ENCODE measurements at places on chromosomes 7 and 10.

DNA sequence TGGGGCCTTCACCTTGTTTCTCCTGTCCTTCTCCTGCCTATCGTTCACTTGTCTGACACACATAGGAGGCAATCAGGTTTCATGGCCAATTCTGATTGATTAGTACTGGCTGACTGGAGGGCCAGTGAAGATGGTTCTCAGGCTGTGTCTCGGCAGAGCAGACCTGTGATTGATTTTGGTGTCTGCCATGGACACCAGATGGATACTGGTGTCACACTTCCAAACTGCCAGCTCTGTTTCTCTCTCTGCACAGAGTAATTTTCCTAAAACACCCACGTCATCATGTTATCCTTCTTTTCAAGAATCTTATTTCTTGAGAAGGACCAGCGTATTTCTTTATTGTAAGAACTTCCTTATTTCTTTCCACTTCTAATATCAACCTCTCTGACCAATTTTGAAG lies 117.1 kb downstream of the ICA1 start:
- no peak overlapping the region for H3K27ac ChIP-seq
- H3K4me1 ChIP-seq: peaks cover 28% of the 10 kb centered on the region
- H3K4me3 ChIP-seq: no peak overlapping the region
- H3K27me3 ChIP-seq: no peaks in the 10 kb centered on the region
- no peaks in the 10 kb centered on the region for H3K36me3 ChIP-seq
- DNase-seq: no peak

DNA sequence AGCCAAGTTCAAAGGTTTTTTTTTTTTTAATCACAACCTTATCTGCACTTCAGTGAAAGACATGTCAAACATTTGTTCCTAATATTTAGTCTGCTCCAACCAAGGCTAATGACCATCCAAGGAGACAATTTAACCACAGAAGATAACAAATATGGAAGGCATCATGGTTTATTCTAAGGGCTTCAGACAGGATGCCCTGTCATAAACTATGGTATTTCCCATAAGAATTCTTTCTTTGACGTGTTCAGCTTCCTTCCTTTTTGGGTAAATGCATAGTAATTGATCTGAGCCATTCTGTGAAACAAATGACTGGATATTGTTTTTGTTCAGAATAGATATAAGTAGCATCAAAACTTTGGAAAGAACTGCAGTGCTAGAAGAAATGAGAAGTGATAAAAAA lies 326.5 kb upstream of the AOAH start:
- H3K4me1 ChIP-seq: peaks cover 11% of the 10 kb centered on the region
- no peaks in the 10 kb centered on the region for H3K27me3 ChIP-seq

GRCh38 chr10:29057822-29058331 lies 231.0 kb upstream of the LYZL1 start:
- H3K27me3 ChIP-seq: peaks cover 5% of the 10 kb centered on the region
- DNase-seq: no peak
- no peaks in the 10 kb centered on the region for H3K4me1 ChIP-seq

DNA sequence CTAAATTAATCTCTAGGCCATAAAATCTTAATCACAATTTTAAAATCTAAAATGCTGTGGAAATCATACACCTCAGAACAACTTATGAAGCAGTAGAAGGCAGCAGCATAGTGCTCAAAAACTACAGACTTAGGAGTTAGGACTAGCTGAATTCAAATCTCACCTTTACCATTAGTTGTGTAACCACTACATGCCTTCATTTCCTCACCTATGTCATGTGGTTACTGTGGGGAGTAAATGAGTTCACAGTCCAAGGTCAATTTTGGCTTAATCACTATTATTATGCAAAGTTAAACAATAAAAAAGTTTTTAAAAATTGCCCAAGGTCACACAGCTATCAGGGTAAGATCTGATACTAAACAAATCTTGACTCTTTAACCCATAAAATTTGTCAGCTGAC lies 37.0 kb downstream of the SNX13 start:
- H3K4me1 ChIP-seq: peaks cover 25% of the 10 kb centered on the region
- H3K27me3 ChIP-seq: no peaks in the 10 kb centered on the region
- H3K4me3 ChIP-seq: no peak overlapping the region
- H3K27ac ChIP-seq: no peak overlapping the region
- peaks cover 4% of the 10 kb centered on the region for H3K36me3 ChIP-seq
- no peak for DNase-seq

DNA sequence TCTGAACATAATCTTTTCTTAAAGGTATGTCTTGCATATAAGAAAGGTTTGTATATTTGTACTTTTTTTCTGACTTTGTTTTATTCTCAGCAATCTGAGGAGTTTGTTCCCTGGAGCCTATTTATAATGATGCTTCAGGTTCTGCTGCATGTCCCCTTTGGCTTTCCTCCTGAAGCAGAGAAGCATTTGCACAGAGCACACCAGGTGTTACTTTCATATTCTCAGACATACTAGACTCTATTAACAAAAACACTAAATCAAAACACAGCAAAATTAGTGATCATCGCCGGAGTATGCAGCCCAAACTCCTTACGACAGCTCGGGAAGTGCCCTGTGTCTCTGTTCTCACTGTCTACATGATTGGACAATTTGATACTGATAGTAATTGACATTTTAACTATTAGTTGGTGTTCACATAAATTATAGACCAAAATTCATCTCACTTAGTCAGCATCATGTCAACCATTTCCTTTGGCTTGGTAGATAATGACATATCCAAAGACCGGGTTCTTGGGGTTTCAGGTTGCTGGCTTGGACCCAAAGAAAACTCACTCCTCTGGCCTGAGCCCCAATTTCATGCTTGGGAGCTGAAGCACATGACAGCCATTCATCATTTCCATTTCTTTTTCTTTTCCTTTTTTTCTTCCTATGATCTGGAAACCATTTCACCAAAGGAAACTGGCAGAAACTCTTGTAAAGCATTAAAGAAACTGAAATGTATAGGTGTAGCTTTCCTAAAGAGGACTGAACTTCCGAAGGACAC lies 400.1 kb upstream of the NRP1 start:
- H3K27ac ChIP-seq: no peak overlapping the region
- H3K36me3 ChIP-seq: no peaks in the 10 kb centered on the region
- no peaks in the 10 kb centered on the region for H3K4me1 ChIP-seq
- peaks cover 7% of the 10 kb centered on the region for H3K27me3 ChIP-seq
- DNase-seq: no peak
- H3K4me3 ChIP-seq: no peak overlapping the region

All from activated naive CD8-positive, alpha-beta T cell treated with anti-CD3 and anti-CD28 coated beads, Interleukin-2, amount 50 U/mL, for 24 hours (primary cell).